SW480 (cell line): ENCODE measurements at places on chromosomes 11 and 22.
A peak's percentile ranks its signal among the peaks of the same experiment; 100 is the strongest.

DNA sequence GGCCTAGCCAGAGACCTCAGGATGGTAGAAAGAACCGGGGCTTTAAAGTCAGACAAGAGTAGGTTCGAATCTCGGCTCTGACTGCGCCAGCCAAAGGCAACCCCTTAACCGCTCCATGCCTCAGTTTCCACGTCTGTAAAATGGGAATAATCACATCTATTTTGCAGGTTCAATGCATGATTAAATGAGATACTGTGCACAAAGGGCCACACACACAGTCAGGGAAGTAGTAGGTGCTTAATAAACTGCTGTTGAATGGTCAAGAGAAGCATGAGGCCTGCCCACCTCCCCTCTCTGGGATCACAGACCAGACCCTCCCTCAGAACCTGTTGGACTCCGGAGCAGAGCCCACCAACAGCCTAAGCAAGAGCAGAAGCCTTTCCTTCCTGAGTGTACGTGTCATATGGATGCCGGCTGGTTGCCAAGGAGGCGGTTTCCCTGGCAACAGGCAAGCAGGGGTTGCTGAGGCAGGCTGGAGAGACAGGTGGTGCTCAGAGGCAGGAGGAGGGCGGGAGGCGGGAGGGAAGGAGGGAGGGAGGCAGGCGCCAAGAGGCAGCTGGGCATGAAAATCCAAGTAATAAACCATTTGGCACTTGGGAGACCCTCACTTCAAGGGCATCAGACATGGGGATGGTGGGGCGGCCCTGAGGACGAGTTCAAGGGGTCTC is 43.9 kb downstream of the NFAM1 start:
- DNase-seq, result no peak

- DNase-seq, result no peak
Observed at GRCh38 chr11:128195756-128196155, 391.6 kb downstream of the ETS1 start.

GRCh38 chr22:48478529-48479265 is 1349.0 kb downstream of the BRD1 start:
- DNase-seq, result no peak

DNA sequence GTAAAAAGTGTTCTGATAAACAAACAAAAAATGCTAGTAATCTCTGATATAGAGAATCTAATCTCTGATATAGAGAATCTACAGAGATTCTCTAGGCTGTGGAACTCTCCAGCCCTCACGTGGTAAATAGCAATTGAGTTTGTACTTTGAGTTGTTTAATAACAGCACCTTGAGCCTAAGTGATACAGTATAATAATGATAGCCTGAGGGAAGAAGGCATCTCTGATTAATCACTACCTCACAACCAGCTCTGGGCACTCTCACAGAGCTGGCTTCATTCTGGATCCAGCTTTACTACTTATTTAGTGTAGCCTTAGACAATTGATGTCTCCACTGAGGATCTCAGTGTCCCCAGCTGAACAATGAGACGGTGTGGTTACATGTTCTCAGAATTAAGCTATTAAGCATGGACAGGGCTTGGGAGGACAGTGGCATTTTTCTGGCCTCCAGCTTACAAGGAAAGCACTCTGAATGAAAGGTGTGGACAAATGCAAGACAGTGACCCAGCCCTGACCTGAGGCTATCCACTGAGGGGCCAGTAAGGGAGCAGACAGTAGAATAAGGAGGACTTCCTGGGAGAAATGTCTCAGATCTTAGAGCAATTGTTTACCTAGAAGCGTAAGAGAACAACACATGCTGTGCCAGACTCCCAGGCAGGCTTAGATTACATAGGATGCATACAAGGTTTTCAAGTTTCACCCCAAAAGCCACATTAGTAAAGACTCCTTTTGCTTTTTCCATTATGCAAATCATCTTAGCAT is 88.7 kb upstream of the DRD2 start:
- DNase-seq, result no peak

- DNase-seq, result peak; percentile 33
Observed at GRCh38 chr22:46027211-46028105, 50.5 kb upstream of the WNT7B start.

DNA sequence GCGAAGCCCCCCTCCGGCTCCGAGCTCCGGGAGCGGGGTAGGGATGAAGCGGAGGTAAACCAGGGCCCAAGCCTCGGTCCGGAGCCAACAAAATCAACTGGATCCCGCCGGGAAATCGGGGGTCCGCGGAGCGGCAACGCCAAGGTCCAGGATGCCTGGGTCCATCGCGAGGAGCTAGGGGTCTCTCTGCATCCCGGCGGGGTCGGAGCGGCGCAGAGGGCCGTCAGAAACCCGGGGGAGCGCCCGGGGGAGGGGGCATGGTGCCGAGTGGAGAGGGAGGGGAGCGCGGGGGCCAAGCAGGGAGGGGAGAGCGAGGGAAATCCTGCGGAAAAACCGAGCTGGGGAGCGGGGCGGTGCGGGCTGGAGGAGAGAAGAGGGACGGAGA is 51.8 kb downstream of the SLC22A12 start:
- DNase-seq, result no peak

DNA sequence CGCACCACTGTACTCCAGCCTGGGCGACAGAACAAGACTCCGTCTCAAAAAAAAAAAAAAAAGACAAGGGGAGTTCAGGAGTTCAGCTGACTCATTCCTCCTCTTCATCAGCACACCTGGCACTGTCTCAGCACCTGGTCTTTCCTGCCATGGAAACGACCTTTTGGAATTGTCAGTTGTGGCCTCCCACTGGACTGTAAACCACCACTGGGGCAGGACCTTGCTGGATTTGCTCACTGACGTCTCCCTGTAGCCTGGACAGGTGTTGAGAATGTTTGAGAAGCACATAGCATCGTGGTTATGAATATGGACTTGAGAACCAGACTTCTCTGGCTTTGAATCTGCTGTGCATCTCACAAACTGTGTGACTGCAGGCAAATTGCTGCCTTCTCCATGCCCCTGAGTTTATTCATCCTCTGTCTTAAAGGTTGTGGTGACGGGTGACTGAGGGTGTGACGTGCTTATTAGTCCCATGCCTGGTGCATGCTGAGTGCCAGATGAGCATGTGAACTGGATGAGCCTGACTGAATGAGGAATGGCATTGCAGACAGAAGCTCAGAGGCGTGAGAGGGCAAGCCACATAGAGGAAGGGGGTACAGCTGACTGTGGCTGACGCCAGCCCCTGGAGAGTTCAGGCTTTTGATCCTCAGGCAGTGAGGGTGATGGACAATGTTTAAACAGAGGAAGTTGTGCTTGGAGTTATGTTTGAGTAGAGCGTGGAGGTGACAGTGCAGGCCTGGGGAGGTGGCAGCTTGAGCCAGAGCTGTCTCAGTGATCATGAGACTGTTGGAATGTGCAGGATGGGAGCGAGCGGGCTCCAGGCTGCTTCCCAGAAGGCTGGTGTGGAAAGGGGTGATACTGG is 12.7 kb downstream of the TOM1 start:
- DNase-seq, result peak; percentile 79

DNA sequence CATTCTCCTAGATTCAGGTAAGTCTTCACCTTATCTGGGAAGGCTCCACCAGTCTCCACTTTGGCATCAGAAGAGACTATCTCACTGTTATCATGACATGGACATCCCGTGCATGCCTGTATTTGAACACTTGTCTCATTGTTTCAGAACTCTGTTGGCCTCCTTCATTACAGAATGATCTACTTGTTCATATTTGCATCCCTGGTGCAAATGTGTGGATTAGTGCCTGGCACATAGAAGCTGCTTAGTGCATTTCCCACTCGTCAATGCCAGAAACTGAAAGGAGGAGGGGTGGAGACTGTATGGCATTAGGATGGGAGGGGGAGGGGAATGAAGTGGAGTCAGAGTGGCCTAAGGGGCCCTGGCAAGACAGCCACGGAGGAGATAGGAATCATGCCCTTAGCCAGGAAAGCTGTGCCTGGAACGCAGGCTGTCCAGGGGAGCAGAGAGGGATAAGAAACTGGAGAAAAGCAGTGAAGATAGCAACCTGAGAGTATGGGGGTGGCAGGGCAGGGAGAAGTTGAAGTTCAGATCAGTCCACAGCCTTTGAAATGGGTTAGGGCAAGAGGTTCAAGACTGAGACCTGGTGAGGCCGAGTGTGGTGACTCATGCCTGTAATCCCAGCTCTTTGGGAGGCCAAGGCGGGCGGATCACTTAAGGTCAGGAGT is 53.8 kb upstream of the CAPRIN1 start:
- DNase-seq, result no peak

DNA sequence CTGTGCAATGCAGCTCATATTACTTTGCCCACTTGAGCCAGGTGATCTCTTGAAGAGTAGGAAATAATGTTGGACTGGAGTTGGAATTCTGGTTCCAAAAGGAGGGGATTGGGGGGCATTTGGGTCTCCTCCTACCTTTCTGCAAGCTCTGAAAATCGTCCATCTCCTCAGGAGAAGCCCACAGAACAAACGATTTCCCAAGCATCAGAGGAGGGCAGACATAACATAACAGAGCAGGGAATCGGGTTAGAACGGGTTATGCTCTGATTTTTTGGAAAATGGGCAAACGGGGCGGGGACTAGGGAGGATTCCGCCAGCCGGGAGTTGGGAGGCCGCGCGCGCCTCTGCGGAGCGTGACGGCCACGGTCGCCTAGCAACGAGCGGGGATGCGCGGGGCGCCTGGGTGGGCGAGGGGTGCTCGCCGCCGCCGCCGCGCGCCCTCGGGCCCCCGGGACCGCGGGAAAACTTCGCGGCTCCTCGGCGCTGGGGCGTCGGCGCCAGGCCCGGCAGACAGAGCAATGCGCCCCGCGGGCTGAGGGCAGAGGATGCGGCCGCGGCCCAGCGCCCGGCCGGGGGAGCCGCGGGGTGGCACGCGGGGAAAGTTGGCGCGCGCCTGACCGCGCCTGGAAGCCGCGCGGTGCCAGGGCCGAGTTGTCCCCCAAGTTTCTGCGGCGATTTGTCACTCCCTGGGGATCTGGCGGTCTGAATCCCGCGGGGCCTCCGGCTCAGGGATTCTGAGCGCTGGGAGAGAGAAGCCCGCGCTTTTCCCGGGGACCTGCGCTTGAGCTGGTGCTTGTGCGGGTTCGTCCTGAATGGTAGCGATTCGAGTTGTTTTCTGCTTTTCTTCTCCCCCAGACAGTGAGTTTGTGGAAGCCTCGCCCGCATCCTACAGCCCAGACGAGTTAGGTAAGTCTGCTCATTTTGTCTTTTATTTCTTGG is 27.8 kb upstream of the AMOTL1 start:
- DNase-seq, result no peak

- no peak for DNase-seq
Observed at GRCh38 chr22:25357132-25357455, 137.7 kb downstream of the CRYBB2 start.

DNA sequence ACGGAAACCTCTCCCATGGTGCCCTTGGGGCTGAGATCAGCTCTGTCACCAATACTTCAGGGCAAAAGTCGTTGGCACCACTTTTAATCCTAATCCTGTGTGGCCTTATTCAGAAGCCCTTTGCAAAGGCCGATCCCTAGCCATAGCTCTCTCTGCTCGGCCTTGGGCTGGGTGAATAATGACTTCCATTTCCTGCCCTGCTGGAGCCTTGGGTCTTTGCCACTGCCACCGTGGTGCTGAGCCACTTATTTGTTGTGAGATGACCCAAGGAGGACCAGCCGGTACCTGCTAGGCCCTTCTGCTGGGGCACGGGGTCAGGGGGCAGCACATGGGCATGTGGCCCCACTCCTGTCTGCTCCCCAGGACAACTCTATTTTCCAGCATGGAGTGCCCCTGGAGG is 188.2 kb downstream of the ST3GAL4 start:
- no peak for DNase-seq

- DNase-seq, result no peak
Observed at GRCh38 chr22:42623301-42623751, 8.6 kb upstream of the POLDIP3 start.
